NCI-H1105 treated with DMSO at 0.1 percent for 48 hours (cell line): ENCODE measurements at places on chromosomes 3 and 15.

- no peak for DNase-seq
Measured at GRCh38 chr3:57838627-57839026, 82.5 kb downstream of the SLMAP start.

- DNase-seq, result no peak
Measured at GRCh38 chr3:13516760-13517135, 32.2 kb upstream of the FBLN2 start.

GRCh38 chr3:177733936-177734335 lies 536.7 kb upstream of the TBL1XR1 start:
- DNase-seq, result no peak

GRCh38 chr15:62404194-62404985 lies 239.3 kb upstream of the C2CD4B start:
- peak; percentile 53 for DNase-seq

DNA sequence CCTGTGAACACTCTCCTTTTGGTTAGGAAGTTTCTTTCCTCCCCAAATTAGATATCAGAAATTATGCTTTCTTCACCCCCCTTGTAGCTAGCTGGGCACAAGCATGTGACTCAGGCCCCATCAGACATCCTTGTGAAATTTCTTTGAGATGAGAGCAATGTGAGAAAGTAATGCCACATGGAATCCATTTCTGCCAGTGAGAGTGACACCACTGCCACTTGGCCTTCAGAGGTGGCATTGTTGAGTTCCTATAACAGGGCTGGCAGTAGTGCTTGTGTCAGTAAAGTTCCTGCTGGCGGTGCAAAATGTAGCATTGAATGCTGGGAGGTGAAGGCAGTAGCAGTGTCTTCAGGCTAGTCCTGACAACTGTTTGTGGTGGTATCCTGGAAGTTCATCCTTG lies 80.7 kb upstream of the ZNF280D start:
- no peak for DNase-seq

DNA sequence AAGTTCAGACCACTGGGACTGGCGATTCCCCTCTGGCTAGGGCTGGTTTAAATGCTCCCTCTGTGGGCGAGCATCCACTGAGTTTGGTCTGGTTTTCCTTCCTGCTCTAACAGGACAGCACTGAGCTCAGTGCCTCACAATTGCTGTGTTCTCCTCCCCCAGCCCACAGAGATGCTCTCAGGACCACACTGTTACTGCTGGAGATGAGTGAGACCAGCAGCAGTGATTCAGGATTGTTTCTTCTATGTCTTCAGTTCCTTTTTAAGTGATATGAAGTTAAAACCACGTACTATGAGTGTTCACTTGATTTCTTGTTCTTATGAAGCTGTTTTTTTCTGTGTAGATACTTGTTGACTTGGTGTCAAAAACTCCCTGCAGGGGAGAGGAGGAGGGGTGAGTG lies 180.4 kb upstream of the COL8A1 start:
- DNase-seq, result no peak

DNA sequence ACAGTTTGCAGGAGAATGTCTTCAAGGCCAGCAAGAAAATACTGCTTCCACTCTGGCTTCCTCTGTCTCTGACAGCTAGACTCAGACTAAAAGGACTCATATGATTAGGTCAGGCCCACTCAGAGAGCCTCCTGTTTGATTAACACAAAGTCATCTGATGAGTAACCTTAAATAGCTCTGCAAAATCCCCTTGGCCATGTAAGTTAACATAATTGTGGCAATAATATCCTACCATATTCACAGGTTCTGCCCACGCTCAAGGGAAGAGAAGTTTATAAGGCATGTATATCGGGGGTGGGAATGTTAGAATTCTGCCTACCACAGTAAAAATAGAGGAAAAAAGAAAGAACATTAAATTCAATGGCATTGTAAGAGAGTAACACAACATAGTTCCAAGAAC lies 20.6 kb upstream of the HHATL start:
- no peak for DNase-seq

GRCh38 chr3:195096053-195096452 lies 174.9 kb downstream of the XXYLT1 start:
- no peak for DNase-seq

GRCh38 chr15:79105141-79105540 lies 14.6 kb upstream of the RASGRF1 start:
- DNase-seq, result no peak

GRCh38 chr3:107951126-107951525 lies 139.7 kb downstream of the CD47 start:
- DNase-seq, result no peak

DNA sequence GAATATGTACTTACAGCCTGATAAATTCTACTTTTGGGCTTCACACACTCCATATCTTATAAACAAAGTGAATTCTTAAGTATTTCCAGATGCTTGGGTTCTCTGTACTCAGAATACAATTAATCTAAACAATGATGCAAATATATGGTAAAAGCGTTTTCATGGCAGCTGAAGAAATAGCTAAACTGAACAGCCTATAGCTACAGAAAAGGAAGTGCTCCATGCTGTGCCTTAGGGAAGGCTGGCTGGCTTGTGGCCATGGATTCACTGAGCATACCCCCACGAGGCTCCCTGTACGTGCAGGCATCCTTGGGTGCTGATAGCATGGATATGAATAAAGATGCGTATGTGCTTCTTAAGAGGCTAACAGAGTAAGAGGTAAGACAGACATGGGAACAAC lies 264.0 kb downstream of the KLF13 start:
- no peak for DNase-seq

GRCh38 chr3:79245284-79246138 lies 522.3 kb downstream of the ROBO1 start:
- DNase-seq, result no peak

DNA sequence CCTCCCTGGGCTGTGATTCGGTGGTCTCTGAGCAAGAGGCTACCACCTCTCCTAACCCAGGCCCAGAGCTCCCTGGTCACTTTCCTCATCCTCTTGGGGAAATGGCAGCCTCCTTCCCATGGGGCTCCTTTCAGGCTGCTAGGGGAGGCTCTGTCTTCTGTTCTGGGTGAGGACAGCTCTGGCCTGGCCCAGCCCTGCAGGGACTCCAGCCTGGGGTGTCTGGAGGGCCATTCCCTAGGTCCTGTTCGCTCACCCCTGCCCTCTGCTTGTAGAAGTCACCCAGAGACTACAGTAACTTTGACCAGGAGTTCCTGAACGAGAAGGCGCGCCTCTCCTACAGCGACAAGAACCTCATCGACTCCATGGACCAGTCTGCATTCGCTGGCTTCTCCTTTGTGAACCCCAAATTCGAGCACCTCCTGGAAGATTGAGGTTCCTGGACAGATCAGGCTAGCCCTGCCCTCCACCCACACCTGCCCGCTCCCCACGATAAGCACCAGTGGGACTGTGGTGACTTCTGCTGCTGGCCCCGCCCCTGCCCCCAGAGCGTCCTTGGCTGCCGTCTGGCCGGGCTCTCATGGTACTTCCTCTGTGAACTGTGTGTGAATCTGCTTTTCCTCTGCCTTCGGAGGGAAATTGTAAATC lies 30.9 kb downstream of the PRKCD start:
- no peak for DNase-seq

GRCh38 chr3:107416886-107417285 lies 39.6 kb downstream of the CCDC54 start:
- no peak for DNase-seq

GRCh38 chr3:64145438-64145837 lies 79.8 kb downstream of the PRICKLE2 start:
- no peak for DNase-seq

- no peak for DNase-seq
Measured at GRCh38 chr3:107222907-107223306, 154.3 kb upstream of the CCDC54 start.

- DNase-seq, result no peak
Measured at GRCh38 chr3:44511238-44511566, 33.7 kb upstream of the ZNF445 start.

DNA sequence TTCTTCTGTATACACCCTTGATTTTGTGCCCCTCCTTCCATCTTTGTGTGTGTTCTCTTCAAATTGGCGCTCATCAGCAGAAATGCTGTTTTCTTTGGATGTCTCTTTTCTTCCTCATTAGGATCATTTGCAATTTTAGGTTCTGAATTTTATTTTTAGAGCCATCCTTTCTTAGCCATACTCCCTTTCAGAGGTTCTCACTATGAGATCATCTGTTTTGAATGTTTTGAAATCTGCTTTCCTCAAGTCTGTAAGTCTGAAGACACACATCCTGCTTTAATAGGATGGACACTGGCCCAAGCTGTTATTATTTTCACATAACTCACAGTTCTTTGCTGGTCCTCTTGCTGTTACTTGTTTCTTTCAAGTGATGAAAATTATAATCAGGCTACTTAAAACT lies 124.8 kb downstream of the BDH1 start:
- DNase-seq, result no peak

DNA sequence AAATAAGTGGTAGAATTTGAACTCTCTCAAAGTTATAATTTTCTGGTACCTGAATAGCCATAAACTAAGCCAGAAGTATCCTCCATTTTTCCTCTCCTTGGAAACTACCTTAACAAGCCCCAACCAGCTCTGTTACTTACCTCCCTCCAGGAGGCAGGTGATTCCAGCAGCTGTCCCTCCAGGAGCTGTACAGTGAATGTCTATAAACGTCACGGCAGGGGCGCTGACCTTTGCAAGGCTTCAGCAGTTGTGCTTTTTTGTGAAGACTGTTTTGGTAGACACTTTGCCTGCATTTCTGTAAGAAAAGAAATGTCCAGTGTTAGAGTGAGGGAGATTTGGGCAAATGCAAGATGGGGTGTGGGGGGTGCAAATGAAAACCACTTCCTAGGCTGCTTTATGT lies 67.2 kb downstream of the LEO1 start:
- DNase-seq, result no peak

- no peak for DNase-seq
Measured at GRCh38 chr15:67884514-67885174, 44.8 kb upstream of the RNU6-1 start.

GRCh38 chr3:34889641-34890040 lies 749.7 kb upstream of the ARPP21 start:
- DNase-seq, result no peak

DNA sequence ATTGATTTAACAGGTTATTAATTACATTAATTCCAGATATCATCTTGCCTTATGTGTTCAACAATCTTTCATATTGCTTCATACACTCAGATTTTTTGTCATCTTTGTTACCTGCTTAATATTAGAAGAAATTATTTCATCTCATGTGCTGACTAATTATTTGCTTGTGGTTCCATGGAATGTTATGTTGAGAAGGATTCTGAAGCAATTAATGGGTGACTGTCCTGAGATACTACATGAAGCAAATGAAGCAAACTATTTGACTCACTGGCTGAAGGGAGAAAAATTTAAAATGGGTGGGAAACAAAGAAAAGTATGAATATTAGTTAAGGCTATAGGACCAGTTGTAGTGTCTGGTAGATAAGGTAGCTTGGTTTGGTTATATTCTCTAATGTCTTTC lies 443.8 kb upstream of the EPHA6 start:
- DNase-seq, result no peak

- no peak for DNase-seq
Measured at GRCh38 chr3:42703695-42704025, 1.1 kb upstream of the HHATL start.

DNA sequence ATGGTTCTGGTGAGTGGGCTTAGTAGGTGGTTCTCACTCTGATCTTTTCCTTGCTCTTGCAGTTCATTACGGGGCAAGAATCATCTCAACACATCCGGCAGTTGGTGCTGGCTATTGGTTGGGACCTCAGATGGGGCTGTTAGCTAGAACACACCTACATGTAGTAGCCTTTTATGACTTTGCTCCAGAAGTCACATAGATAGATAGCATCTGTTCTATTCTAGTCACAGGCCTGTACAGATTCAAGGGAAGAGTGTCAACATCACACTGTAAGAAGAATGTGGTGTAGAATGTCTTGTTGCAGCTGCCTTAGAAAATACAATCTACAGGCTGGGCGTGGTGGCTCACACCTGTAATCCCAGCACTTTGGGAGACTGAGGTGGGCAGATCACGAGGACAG lies 15.1 kb downstream of the RAB5A start:
- DNase-seq, result no peak

DNA sequence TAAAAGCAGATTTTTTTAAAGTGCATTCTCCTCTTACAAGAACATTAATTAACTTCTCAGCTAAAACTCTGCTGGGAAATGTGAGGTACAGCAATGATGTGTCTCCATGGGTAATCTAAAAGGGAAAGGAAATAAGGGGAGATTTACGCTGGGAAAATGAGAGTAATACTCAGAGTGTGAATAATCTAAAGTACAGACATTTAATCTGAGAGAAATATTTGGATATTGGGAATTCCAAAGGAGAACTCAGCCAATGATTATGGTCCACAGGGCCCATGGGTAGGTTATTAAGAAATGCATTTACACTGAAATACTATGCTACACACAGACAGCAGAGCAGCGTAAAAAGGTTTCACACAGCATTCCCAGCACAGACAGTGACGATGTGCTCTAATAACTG lies 229.9 kb downstream of the MAGI1 start:
- no peak for DNase-seq

- no peak for DNase-seq
Measured at GRCh38 chr3:102718651-102719050, 283.8 kb downstream of the ZPLD1 start.

- DNase-seq, result no peak
Measured at GRCh38 chr3:129228891-129229585, 20.4 kb upstream of the COPG1 start.

DNA sequence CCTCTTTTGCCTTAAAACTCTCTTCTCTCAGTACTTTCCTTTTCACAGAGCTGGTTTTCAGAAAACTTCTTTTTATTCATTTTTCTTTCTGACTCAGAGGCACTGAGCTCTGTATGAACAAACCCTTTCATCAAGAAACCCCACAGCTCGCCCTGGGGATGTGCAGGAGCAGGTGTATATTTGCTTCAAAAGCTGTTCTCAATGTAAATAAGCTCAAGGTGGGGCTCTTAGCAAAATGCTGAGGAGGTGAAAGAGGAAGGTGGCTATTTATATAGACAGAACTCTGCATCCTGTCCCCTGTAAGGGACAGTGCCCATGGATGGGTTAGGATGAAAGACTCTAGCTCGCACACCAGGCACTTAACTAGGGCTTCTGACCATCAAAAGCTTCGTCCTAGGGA lies 302.0 kb downstream of the WDR72 start:
- DNase-seq, result no peak

DNA sequence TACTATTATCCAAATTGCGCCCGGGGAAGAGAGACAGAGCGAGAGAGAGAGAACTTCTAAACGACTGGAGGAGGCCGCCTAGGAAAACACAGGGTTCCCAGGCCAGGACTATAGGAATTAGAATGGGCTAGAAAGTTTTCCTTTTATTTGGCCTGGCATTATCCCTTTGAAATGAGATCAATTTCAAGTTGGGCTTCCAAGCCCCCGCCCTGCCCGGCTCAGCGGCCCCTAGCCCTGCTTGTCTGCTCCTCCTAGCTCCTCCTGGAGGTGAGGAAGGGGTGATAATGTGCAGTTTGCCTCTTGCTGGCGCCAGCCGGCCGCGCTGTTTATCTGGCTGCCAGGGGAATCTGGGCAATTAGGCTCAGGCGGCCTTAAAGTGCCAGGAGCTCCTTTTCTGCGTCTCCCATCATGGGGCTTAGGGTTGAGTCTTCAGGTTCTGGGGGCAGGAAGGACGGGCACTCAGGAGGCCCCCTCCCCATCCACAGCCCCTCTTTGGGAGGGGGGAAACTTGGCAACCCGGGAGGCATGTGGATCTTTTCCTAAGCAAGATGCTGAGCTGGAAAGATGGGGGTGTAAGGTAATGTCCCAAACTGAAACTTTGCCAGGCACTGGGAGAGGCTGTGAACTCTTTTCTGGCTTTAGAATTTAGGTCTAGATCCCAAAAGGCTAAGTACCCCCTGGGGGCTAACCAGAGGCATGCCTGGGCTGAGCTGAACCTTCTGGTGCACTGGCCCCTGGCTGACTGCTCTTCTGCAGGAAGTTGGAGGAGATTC lies 5.5 kb downstream of the SMAD6 start:
- peak; percentile 94 for DNase-seq
